ENCODE measurements at places on chromosomes 5 and 9.

GRCh38 chr5:59598547-59598874 is 295.0 kb downstream of the PDE4D start:
- no peak for DNase-seq

- DNase-seq: no peak
These were observed 225.9 kb downstream of the PIK3R1 start for GRCh38 chr5:68441309-68442073.

GRCh38 chr5:164967354-164967753 is 1461.9 kb downstream of the MAT2B start:
- DNase-seq: no peak

DNA sequence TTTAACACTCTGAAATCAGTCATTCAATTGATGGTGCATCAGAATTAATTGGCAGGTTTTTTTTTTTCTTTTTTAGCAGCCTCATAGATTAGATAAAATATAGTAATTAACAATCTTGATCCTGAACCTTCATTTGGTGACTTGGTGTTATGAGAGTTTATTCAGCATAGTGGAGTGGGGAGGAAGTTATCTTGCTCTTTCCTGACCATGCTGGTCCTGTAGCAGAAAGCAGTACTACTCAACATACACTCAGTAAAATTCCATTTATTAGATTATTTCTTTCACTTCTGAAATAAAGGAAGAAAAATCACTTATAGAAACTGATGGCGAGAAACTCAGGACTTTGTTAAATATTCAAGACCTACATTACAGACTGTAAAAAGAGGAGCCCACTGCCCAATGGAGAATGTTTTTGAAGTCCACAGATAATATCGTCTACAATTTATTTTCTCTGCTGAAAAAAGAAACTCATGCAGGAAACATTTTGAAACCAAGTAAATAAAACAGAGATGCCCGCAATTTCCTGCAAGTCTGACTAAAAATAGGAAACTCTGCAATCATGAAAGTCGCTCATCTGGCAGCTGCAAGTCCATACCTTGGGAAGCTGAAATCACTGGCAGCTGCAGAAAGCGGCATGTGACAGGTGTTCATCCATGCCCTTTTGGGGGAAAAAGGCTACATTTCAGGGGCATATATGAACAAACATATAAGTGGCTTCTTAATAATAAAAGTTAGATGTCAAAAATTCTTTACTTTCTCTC is 233.2 kb upstream of the RFX3 start:
- no peak for DNase-seq

DNA sequence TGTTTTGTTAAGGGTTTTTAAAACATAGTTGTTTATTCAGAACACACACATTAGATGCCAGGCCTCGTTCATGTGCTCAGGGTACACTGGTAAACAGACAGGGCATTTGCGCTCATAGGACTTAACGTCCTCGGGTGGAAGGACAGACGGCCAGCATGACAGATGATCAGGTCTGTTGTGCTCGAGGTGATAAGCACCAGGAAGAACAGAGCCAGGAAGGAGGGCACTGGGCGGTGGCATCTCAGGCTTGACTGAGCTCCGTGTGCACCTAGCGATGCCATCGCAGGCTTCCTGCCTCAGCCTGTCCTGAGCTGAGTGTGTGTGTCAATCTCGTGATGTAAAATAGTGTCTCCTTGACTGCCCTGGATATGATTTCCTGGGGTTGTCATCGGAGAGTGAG is 96.5 kb downstream of the EHMT1 start:
- no peak for DNase-seq

GRCh38 chr9:12494411-12494810 is 198.8 kb upstream of the TYRP1 start:
- no peak for DNase-seq

DNA sequence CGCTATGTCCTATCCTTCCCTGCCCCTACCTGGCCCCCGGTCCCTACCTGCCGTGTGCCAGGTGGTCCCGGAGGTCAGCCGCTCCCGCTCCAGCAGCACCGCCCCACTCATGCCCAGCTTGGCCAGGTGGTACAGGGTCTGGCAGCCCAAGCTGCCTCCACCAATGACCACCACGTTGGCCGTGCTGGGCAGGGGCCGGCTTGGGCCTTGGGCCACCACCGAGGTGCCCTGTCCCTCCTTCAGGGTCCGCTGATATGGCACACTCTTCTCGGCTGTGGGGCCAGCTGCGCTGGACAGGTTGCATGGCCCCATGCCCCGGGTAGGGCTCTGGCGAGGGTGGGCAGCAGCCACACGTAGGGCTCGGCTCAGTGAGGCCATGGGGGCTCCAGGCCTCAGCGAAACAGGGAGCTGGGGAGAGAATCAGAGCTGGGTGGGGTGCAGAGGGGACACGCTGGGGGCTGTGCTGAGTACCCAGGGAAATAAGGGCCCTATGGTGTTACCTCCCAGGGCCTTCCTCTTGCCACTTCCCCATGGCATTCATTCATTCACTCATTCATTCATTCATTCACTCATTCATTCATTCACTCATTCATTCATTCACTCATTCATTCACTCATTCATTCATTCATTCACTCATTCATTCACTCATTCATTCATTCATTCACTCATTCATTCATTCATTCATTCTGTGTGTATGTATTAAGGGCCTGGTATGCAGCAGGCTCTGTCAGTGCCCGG is 4.2 kb downstream of the SARDH start:
- no peak for DNase-seq

- no peak for DNase-seq
These were observed 18.5 kb downstream of the TMEM167A start for GRCh38 chr5:83058726-83059125.

DNA sequence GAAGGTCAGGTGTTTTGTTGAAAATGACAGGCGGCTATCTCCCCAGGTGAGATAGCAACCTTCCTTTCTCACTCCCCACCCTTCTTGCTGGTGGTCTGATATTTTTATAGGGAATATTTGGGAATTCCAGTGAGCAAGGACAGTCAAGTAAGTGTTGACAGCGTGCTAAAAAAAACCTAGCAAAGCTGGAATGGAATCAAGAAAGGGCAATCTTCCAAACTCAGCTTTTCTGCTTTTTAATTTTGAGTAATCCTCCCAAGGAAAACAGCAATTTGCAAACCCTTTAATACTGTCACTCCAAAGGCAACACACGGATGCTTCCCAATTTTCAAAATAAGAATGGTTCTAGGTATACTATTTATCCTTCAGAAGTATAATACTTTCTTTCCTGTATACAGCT is 143.7 kb upstream of the PCA3 start:
- no peak for DNase-seq

- DNase-seq: no peak
These were observed 195.3 kb upstream of the NR4A3 start for GRCh38 chr9:99626426-99626825.
